ENCODE measurements at places on chromosomes 6 and 20.

DNA sequence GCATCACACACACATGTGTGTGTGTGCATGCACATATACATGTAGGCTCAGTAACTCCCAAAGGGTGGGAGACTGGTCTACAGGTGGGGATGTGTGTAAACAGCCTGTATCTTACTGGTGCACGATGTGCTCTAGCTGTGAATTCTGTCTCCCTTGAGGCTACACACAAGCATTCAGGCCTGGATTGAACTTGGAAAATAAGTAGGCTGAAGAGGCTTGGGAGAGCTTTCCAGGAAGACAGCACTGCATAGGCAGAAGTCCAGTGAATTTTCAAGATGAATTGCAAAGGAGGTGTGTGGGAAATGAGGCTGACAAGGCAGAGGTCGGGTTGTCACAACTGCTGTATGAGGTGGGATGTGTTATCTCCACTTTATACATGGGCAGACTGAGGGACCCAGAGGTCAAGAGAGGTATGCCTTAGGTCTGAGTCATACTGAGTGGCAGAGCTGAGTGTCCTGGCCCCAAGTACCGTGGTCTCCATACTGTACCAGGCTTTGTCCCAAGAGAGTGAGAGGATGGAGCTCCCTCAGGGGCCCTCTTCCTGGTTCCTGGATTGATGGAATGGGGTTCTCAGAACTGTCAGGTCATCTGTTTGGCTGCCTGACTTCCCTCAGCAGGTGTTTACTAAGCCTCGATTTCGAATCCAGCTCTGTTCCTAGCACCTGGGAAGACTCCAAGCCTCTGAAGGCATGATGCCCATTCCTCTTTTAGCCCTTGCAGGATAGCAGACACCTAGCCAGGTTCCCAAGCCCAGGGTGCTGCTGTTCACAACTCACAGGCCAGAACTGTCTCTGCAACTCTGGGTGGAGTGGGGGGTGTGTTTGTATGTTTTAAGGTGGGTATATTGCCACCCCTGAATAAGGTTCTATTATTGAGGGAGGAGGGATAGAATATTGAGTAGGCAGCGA lies 14.4 kb downstream of the SNPH start:
- no peak for DNase-seq

- no peak for DNase-seq
Measured at GRCh38 chr20:17646961-17647301, 35.1 kb downstream of the RRBP1 start.

DNA sequence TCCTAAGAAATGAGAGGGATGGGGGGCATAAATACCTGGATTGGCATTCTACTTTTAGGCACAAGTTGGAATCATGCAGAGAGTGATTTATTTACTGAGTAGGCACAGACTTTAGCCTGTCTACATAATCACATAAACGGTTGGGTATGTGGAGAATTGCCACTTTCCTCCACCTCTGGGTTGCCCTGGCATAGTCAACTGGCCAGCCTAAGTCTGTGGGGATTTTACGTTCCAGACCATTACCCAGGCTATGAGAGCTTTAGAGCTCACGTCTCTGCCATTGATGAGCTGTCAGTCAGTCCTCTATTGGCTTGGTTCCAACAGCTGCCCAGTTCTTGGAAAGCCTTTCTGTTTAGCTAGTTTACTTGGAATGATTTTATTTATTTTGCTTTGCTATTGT lies 5.0 kb upstream of the BHLHE23 start:
- DNase-seq = no peak

DNA sequence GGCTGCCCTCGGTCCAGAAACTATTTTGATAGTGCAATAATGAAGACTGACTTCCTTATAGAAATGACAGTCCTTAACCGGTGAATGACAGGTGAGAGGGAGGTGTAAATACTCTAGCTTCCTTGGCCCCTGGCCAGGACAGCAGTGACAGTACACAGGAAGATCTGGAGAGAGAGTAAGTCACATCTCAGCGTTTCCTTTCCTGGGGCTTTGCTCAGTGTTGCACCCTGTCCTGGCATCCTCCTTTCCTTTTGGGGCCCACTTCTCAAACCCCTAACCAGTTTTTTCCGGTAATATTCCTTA lies 336.9 kb downstream of the CD83 start:
- no peak for DNase-seq

DNA sequence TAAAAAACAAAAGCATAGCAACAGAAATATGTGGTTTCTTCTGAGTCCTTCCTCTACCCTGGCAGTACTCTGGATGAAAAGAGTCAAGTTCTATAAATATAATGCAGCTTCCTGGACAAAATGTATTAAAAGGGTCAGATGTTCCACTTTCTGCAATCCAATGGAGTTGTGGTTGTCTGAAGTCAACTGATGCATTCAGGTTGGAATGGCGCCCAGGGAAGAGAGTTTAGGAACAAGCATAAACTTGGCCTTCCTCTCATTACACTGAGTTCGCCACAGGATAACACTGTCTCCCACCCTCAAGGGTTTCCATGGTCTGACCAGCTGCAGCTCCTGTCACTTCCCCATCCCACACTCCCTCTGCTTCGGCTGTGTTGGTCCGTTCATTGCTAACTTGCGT lies 66.4 kb downstream of the PLEKHG1 start:
- DNase-seq = no peak

DNA sequence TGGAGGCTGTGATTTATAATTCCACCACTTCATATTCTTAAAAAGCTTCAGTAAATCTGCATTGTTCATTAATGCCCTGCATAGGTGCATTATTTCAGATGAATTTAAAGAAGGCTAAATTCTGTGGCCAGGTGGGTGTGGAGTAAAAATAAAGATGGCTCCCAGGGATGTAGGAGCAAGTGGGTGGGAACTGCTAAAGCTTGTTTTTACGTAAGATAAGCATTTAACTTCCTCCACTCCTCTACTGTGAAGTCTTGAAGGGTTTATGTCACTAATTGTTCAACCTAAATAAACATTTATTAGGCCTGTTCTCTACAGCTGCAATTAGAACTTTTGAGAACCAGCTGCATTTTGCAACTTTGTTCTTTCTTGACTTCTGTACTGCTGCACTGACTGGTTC lies 6.8 kb upstream of the SLC35B3 start:
- DNase-seq = no peak

GRCh38 chr6:62480544-62480943 lies 194.5 kb upstream of the KHDRBS2 start:
- DNase-seq = no peak

DNA sequence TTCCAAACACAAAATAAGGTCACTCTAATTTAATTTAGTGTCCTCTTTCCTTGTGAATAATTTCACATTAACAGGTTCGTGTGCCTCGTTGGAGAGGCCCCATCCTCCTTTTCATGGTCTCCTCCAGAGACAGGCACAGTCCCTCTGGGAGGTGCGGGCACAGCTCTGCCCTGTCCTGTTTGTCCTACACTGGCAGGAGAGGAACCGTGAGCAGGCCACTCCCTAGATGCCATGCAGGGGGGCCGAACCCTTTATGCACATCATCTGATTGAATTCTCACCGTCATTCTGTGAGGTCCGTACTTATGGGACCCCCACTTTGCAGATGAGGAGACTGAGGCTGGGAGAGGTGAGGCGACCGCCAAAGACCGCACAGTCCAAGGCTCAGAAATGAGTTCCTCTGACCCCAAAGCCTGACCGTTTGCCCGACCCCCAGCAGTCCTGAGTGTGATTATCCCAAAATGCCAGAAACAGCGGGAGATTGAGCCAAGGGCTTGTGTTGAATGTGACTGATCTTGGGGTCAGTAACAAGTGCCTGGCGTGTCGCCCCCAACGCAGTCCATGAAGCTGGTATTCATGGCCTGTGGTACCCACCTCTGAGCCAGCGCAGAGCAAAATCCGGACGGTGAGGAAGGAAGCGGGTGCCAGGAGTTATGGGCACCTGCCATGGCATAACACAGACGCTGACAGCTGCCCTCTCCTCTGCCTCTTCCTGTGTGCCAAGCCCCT lies 43.5 kb downstream of the PMEPA1 start:
- no peak for DNase-seq

DNA sequence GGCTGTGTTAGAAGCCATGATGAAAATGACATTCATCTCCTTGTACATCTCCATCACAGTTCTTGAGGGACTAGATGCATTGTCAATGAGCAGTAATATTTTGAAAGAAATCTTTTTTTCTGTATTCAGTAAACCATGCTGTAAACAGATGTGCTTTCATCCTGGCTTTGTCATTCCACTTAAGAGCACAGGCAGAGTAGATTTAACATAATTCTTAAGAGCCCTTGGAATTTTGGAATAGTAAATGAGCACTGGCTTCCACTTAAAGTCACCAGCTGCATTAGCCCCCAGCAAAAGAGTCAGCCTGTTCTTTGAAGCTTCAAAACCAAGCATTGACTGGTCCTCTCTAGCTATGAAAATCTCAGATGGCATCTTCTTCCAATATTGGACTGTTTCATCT lies 197.8 kb upstream of the HDDC2 start:
- DNase-seq = no peak

- DNase-seq = no peak
Measured at GRCh38 chr20:62739067-62739466, 30.4 kb downstream of the NTSR1 start.

GRCh38 chr20:38894091-38894847 lies 31.9 kb upstream of the FAM83D start:
- DNase-seq = no peak

GRCh38 chr20:40728470-40728869 lies 39.4 kb upstream of the MAFB start:
- no peak for DNase-seq

- DNase-seq = peak; percentile 28
Measured at GRCh38 chr6:26088344-26088743, 1.1 kb downstream of the HFE start.

DNA sequence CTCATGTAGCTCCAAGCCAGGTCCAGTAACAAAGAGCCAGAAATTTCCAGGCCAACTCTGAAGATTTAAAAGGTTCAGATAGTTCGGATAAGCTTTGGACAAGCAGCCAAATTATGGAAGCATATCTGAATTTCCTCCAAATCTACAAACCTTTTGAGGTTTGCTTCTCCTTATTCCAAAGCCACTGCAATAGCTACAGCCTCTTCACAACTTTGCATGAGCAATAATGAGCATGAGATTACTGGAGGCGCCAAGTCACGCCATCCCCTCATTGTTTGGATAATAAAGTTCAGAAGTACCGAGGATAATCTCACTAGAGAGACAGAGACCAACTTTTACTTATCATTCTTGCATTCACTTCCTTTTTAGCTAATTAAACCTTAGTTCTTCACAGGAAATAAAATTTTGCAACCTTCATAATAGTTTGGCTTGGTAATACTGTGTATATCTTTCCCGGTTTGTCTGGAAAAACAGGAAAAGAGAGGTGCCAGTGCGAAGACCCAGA lies 329.6 kb upstream of the RSPO3 start:
- DNase-seq = no peak

DNA sequence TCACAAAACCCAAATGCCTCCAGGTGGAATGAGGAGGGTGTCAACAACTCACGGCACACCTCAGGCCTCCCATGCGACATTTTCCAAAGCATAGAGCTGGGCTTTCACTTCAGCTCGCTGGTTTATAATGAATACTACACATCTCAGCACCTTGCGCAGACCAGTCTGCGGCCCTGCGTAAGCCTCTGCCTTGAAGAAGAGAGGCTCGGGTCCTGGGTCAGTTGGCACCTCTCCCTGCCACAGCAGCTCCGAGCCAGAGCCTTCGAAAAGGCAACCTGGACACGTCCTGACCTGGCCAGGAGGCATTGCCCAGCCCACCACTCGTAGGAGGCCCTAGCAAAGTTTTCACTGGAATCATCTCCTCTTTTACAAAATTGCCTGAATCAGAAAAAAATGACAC lies 183.0 kb upstream of the AFDN start:
- DNase-seq = no peak

- no peak for DNase-seq
Measured at GRCh38 chr6:56977192-56977591, 22.3 kb downstream of the BEND6 start.

DNA sequence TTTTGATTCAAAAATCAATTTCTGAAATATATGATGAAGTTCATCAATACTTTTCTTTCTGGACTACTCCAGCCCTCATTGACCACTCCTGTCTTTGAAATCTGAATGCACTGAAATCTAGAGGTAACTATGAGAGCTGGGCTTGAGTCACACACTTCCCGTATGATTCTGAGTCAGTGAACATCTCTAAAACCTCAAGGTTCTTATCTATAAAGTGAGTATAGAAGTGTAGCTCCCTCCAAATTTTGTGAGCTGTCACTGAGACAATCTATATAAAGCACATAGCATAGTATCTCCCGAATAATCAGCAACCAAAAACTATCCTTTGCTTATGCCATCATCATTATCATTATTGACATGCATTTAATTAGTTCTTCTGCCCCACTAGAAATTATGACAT lies 182.4 kb downstream of the TSHZ2 start:
- DNase-seq = no peak

- no peak for DNase-seq
Measured at GRCh38 chr6:8736156-8736895, 301.0 kb upstream of the SLC35B3 start.

DNA sequence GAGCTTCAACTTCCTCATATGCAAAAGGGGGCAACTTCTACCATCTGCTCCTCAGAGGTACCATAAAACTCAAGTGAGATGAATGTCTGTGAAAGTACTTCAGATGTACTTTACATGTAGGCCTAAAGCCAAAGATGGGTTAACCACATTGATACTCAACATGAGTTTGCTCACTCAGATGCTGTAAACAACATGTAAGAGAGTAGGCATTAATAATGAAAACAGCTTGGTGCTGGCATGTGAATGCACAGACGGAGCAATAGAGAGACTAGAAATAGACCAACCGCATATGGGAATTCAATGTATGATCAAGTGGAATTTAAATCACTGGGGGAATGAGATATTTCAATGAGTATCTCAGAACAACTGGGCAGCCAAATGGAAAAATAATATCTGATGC lies 143.8 kb upstream of the CDYL start:
- no peak for DNase-seq
